ENCODE measurements at places on chromosomes 2 and 18.

- no peak for DNase-seq
Observed at GRCh38 chr18:46652372-46652771, 4.6 kb downstream of the LOXHD1 start.

GRCh38 chr2:64914735-64915509 lies 74.3 kb upstream of the SLC1A4 start:
- no peak for DNase-seq

DNA sequence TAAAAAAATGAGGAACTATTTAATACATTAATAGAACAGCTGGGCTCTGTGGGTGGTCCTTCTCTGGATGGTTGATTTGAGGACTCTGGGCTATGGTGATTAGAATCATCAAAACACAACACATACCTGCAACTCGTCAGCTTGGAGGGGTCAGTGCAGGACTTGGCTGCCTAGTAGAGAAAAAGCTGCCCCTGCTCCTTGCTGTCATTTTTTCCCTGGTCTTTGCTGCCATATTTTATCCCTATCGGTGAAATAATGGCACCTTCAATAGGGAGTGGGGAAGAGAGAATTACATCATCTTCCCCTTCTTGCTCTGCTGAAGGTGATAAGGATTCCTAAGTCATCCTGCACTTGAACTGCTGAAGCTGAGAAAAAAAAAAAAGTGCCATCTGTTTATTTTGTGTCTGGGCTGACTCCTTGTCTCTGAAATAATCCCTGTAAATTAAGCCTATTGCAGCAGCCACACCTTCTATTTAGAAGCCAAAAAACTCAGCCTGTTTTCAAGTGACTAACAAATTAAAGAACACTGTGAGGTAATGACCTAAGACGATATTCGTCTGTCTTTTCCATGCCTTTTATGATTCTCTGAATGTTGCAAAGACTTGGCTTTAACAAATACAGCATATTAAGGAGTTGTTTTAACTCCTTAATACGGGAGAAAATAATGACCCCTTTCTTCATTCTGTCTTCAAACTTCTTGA lies 89.3 kb downstream of the ACVR1 start:
- DNase-seq: no peak

DNA sequence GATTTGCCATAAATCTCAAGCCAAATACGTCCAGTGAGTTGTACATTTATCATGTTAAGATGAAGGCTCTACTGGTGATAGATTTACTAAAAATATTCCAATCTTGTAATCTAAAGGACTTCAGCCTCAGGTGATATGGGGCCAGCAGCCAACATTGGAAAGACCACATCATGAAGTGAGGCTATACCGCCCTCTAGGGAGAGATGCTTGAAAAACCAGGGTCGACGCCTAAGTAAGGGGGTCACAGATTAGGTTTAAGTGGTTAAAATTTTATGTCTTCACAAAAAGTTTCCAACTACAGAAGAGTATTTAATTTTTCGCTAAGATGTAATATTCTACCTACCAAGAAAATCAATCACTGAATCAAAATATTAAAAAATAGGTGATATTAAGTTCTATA lies 33.3 kb downstream of the DOCK10 start:
- DNase-seq: no peak

DNA sequence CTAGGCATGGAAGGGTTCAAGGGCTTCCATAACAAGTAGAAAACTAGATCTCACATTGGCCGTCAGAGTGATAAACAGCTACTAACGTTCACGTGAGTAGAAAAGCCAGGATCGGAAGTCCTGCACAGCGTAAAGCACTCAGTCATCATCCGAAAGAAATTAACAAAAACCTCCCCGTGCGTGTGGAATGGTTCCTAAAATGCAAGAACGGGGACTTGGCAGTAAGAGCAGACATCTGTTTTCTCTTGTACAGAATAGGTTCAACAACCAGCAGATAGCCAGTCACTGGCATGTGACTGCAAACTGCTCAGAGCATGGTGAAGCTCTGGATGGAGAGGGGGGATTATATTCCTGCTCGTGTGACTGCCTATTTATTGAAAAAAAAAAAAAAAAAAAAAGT lies 106.9 kb upstream of the ITGB6 start:
- DNase-seq: no peak

- peak; percentile 39 for DNase-seq
Observed at GRCh38 chr2:1685957-1686783, 58.1 kb downstream of the PXDN start.

GRCh38 chr18:50422286-50422898 lies 47.5 kb downstream of the SKA1 start:
- no peak for DNase-seq

DNA sequence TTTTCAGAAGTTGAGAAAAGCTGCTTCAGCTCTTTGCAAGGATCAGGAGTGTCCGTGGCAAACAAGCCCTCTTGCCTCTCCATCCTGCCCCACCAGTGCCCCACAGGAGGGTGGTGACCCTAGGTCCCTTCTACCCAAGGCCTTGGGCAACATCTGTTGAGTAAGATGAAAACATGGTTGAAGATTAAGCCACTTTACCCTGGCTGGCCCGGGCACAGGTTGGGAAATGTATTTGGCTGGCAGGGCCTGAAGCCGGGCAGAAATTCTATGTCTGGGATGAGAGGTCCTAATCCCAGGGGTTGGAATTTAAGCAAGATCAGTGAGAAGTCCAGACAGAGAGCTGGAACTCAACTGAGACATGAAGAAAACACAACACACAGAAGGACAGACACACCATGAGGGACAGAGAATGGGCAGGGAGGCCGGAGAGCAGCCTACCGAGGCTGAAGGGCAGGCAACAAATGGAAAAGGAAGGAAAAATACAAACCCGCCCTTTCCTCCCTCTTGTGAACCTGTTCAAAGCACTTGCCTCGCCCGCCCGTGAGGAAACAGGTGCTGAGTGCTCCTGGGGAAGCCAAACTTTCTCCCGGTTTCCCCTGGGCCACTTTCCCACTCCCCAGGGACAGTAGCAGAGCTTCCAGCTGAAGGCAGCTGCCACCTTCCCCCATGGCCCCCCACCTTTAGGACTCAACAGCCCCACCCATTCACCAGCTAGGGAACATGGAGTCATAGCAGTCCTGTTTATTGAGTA lies 86.1 kb downstream of the TNS1 start:
- no peak for DNase-seq

- peak; percentile 81 for DNase-seq
Observed at GRCh38 chr2:238999291-238999741, 151.4 kb downstream of the TWIST2 start.

- no peak for DNase-seq
Observed at GRCh38 chr2:23540804-23541360, 155.9 kb downstream of the KLHL29 start.

GRCh38 chr2:181354626-181355025 lies 102.6 kb upstream of the ITGA4 start:
- DNase-seq: no peak

DNA sequence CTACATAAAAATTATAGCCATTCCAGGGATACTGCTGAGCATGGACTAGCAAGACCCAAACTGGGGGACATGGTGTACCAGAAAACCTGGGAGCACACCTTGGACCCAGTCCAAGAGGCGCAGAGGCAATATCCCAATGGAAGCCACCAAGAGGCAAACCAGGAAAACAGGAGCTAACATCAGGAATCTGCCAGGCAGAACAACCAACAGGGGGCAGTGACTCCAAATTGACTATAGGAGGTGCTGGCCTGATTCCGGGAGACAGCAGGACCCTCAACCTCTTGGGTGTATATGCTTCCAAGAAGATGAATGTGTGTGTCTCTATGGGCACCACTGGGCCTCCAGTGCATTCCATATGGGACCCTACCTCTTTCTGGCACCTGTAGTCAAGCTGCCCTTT lies 172.7 kb upstream of the ARL4C start:
- no peak for DNase-seq

DNA sequence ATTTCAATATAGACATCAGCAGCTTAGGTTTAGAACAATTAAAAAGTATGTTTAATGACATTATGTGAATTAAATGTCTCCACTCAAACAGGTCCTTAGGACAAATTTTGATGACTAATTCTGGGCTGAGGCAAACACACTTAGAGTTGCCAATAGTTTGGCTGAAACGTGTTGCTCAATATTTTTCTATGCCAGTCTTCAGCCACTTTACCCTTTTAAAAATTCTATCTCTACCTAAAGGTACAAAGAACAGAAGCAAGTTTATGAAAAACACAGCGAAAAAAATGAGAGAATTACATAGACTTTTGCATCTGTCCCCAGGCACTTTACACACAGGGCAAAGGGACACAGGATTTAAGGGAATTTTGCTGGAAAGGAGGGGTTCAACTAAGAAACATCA lies 4.5 kb downstream of the IDH1 start:
- no peak for DNase-seq

- no peak for DNase-seq
Observed at GRCh38 chr18:73164430-73164829, 296.6 kb upstream of the NETO1 start.

- no peak for DNase-seq
Observed at GRCh38 chr2:36889795-36890194, 76.5 kb downstream of the STRN start.

DNA sequence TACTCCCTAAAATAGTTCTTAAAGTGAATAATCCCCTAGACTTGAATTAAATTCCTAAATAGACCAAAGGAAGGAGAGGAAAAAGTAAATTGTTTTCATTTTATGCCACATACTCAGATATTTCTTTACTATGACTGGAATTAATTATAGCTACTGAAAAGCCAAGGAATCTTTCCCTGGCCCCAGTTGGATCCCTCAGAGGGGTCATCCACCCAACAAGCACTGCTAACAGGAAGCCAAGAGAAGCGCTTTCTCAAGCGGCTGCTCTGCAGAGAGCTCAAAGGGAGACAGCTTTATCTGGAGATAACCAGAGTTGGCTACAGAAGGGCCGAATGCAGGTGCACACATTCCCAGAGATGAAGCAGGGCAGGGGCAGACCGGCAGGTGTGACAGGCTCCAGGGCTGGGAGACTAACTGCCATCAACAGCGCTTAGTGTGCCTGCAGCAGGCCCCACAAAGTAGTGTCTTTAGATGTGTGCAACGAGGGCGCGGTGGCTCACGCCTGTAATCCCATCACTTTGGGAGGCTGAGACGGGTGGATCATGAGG lies 51.1 kb downstream of the POLR1A start:
- no peak for DNase-seq

DNA sequence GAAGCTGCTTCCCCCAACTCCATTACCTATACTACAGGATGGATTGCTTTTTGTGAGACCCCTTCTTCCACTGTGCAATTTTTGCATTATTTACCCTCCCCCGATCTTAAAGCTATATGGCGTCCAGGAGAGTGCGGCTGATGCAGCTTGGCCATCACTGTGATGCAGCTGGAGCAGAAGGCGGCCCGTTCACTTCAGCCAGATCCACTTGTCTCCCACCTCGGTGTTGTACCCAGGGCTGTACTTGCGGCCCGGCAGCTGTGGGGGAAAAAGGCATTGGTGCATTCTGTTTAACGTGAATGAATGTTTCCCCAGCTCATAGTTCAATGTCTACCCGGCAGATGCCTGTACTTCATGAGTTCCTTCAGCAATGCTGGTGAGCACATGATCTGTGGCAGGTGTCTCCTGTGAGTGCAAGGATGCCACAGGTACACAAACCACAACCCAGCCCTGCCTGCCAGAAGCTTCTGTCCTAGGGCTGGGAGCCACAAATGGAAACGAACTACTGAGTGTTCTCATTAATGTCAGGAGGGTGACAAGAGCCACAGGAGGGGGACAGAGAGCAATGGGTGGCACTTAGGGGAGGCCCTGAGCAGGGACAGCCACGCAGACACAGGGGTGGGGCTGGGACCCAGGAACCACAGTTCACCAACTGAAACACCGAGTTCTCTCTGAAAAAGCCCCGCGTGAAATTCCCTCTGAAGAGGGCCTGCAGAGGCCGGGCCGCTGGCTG lies 64.0 kb downstream of the NDUFA10 start:
- peak; percentile 32 for DNase-seq

DNA sequence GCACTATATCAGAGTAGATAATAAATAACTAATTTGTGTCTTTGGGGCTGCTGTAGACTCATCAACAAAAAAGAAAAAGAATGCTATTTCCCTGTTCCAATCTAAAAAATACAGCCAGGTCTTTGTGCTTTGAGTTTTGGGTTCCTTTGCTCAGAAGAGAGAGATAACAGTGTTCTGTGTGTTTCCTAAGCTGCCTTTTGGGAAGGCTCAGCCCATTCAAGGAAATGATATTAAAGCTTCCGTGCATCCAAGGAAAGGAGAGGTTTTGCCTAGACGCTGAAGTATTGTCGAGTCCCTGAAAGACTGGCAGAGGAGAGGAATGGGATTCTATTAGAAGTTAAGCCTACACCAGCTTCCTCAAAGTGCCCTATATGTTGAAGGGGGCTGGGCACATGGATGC lies 25.8 kb upstream of the LRP2 start:
- no peak for DNase-seq

DNA sequence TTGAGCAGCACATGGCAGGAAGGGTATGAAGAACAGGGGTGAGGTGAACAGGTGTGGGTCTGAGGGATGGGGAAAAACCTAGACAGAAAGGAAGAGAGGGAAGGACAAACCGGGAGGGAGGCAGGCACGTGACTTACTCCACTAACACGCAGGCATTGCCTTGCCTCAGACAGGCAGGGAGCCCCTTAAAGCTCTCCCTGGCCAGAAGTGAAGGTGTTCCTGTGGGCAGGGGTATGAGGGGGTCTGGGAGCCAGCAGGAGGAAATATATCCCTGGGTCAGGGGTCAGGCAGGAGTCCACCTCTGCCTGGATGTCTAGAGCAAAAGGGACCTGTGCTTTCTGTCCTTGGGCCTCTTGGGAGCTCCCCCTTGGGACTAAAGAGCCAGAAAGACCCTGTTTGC lies 135.3 kb upstream of the EPAS1 start:
- no peak for DNase-seq

- DNase-seq: no peak
Observed at GRCh38 chr2:165864296-165864695, 70.2 kb upstream of the GALNT3 start.

- DNase-seq: peak; percentile 92
Observed at GRCh38 chr2:238203094-238203972, at the start of gene ILKAP. TSS of gene ILKAP (minus strand) at chr2:238203695. CDS start at chr2:238203553, 142 bp downstream.

- DNase-seq: no peak
Observed at GRCh38 chr2:71959494-71959893, 188.2 kb downstream of the CYP26B1 start.

DNA sequence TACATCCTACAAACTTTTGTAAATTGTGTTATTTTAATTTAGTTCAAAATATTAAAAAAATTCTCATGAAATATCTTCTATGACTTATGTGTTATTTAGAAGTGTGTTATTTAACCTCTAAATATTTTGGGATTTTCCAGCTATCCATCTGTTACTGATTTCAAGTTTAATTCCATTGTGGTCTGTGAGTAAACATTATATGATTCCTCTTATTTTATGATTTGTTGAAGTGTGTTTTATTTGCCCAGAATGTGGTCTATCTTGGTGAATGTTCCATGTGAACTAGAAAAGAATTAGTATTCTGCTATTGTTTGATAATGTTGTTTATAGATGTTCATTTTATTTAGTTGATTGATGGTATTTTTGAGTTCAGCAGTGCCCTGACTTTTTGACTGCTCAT lies 136.0 kb downstream of the ZNF804A start:
- no peak for DNase-seq

Measured in sciatic nerve (tissue), 2 donors.